ENCODE measurements at places on chromosomes 13 and 19.

GRCh38 chr13:79621902-79622301 is 140.9 kb downstream of the NDFIP2 start:
- no peak for DNase-seq

DNA sequence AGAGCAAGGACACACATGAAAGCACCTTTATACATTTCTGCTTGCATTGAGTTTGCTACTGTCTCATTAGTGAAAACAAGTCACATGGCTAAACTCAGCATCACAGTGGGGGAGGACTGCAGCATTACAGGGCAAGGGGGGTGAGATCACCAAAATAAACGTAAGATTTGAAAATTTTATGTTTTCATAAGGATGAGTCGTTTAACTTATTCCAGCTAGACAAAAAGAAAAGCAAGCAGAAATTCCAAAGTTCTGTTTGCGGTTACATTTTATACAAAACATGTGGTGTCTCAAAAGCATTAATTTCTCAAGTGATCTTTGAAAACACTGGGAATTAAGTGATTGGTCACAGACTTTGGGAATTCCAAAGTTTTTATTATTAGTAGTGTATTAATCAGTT is 261.4 kb upstream of the RXFP2 start:
- DNase-seq = no peak

- DNase-seq = no peak
Measured at GRCh38 chr13:113534236-113534860, 43.8 kb upstream of the DCUN1D2 start.

GRCh38 chr19:34259367-34260095 is 5.2 kb downstream of the GARRE1 start:
- no peak for DNase-seq

DNA sequence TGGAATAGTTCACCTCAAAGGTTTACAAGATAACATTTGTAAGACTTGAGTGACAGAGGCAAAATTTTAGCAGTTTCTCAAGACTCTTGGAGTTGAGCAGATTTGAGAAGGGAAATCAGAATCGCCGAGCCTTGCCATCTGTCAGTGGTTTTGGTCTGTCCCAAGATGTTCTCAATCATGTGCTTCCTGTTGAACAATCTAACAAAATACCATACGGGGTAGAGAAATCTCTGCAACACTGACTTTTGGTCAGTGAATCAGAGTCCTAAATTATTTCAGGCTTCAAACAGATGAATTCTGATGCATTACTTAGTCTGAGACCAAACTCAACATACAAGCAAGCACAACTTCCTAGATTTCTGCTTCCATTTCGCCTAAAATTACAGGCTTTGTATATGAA is 3.8 kb downstream of the KCTD12 start:
- no peak for DNase-seq

DNA sequence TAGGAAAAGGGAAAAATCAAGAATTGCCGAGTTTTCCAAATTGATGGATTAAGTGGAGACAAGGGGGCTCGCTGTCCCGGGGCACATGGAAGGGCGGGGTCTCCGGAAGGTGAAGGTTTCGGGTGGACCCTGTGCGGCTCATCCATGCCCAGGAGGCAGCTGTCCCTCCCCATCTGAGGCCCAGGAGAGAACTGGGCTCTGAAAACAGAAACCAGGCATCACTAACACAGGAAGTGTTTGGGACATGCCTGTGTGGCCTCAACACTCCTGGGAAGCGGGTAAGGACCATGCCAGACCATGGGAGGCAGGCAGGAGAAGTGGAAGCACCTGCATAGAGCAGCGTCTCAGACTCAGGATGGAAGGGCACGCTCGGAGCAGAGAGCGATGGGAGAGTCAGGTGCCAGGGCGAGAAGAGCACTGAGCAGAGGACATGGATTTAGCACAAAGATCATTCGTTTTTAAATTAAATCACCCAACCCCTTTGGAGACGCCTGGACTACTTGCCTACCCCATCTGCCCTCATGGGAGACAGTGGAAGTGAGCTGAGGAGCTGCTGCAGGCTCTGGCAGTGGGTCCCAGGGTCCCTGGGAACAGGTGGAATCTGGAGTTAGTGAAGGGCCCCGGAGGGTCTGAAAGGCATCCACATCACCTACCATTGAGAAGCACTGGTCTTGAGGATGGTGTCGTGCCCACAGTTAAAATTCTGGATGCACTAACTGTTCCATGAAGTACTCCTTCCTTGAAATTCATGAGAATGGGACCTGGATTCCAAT is 183.2 kb upstream of the SOX1 start:
- DNase-seq = no peak

GRCh38 chr13:99823961-99824360 is 147.6 kb downstream of the ZIC5 start:
- peak; percentile 51 for DNase-seq

DNA sequence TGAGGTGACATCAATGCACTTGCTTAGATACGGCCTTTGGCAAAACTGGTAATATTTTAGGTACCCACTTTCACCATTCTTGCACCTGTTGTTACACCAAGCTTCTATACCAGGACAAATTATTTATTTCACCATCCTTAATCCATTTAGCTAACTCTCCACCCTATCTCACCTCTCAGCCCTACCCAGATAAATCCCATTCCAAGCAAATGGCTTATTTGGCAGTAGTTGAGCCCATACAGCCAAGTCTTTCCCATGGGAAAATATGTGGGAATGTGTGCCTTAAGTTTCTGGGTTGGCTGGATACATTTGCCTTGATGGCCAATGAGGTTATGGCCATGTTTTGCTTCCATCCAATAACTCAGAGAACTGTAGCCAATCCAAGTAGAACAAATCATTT is 551.9 kb downstream of the GPC6 start:
- DNase-seq = no peak

- no peak for DNase-seq
Measured at GRCh38 chr13:111267784-111268183, 52.7 kb upstream of the TEX29 start.

Data from astrocyte of the hippocampus (primary cell).